ENCODE measurements at places on chromosomes 4 and X. TPM values are rescaled to one million over a fixed set of nuclear protein-coding genes. Genes with fewer than 3 reads are reported as not detected.
A peak's percentile ranks its signal among the peaks of the same experiment; 100 is the strongest.

The RNF212 gene
- total RNA-seq, result 2.9 TPM

The STARD8 gene
- total RNA-seq, result 1.6 TPM

The PPARGC1A gene
- 8.3 TPM for total RNA-seq

The MXRA5 gene
- total RNA-seq, result 5.9 TPM

The CABS1 gene
- total RNA-seq, result not detected

The CPLX1 gene
- 0.12 TPM for total RNA-seq

The LIMCH1 gene
- total RNA-seq, result 12.1 TPM

- DNase-seq, result no peak
Measured at GRCh38 chr4:120052856-120053255, 13.8 kb downstream of the MAD2L1 start.

GRCh38 chrX:38256019-38256418, 35.3 kb upstream of the SRPX start:
- DNase-seq, result no peak

GRCh38 chr4:33802578-33802977, 2441.7 kb downstream of the ARAP2 start:
- DNase-seq, result no peak

DNA sequence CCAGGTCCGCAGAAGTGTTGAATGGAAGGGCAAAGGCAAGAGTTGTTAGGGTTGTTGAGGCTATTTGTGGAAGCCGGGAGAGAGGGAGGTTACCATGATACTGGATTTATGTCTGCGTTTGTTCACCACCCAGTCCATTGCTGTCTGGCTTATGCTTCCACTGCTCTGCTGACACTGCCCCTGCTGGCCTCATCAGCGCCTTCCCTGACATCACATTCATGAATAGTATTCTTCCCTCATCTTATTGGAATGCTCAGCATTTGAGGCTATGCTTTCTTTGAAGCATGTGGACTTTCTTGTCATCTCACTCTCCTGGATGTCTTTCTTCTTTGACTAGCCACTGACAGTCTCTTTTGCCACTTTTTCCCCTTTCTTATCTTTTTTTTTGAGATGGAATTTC, 10.3 kb downstream of the GNL3L start:
- DNase-seq, result no peak

DNA sequence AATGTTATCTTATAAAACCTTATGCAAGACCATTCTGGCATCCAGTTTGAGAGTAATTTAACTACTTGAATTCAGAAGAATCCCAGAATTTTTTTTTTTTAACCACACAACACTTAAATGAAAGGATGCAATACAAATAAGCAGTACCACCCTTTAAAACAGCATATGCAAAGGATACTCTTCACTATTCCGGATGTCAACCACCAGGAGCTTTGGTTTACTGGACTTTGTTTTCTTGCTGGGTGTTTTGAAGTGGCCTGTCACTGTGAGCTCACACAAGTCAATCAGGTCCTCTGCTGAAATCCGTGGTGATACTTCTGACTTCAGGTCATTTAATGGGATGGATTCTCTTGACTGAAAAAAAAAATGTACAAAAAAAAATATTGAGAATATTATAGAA, 200.0 kb downstream of the TBCK start:
- no peak for DNase-seq

GRCh38 chrX:264634-265455, 16.3 kb upstream of the PLCXD1 start:
- peak; percentile 14 for DNase-seq

Data from lower leg skin (tissue), 4 donors.